ENCODE measurements at places on chromosomes 2 and 18.

DNA sequence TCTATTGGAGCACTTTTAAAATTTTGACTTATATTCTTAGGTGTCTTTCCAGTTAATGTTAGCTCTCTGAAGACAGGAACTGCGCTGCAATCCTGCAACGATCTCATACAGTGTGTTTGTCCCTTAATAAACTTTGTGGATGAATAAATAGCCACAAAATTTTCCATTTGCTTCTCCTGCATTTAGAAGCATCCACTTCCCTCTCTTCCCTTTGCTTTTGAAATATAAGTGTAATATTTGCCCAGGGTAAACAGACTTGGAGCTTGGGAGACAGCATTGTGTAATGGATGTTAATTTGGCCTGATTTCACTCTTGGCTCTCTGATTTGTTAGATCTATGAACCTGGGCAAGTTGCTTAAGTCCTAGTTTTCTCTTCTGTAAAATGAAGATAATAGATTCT is 58.2 kb upstream of the CD28 start:
- DNase-seq = no peak

DNA sequence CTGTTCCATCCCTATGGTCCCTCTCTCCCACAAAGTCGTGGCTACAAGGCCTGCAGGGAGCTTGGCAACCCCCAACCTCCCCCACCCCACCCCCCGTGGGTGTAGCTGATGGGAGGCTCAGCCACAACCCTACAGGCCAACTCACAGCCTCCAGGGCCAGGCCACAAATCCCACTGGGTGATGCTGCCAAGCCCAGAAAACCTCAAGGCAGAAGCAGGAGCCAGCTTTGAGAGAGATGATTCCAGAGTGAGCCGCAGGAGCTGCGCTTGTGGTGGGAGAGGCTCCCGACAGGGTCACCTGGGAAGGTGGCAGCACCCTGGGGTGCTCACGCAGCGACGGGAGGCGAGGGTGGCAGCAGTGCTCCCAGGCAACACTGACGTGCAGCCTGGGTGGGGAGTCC is 44.8 kb downstream of the ADCY3 start:
- DNase-seq = no peak

- DNase-seq = no peak
Observed at GRCh38 chr2:22329211-22330154, 1055.5 kb upstream of the KLHL29 start.

DNA sequence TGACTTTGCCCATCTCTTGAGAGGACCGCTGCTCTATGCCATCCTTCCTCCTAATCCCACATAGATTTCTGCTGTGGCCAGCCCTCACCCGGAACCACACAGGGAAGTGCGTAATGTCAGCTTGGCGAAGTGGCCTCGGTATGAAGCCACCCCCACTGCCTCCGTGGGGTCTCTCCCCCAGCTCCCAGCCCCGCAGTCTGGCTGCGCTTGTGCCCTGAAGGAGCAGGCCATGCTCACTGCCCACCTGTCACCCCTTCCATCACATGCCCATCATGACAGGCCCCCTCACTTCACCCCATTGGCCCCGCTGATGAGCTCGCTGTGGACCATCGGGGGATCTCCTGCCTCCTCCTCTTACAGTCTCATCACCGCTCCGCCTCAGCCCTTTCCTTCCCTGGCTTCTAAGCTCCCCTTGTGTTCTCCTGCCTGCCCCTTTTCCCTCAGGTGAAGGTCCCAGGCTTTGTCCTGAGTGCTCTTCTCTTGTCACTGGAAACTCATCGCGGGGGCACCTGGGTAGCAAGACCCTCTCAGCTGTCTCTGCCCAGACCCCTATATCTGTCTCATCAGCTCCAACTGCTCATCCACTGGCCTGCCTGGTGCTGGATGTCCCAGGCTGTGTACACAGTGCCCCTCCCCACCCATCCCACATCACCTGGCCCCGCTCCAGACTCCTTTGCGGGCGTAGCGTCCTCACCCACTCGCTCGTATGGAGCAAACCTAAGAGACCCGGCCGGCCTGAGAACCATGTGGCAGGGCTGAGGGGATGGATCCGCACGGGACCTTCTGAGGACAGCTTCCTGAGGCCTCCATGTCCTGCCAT is 81.7 kb downstream of the GLI2 start:
- no peak for DNase-seq

DNA sequence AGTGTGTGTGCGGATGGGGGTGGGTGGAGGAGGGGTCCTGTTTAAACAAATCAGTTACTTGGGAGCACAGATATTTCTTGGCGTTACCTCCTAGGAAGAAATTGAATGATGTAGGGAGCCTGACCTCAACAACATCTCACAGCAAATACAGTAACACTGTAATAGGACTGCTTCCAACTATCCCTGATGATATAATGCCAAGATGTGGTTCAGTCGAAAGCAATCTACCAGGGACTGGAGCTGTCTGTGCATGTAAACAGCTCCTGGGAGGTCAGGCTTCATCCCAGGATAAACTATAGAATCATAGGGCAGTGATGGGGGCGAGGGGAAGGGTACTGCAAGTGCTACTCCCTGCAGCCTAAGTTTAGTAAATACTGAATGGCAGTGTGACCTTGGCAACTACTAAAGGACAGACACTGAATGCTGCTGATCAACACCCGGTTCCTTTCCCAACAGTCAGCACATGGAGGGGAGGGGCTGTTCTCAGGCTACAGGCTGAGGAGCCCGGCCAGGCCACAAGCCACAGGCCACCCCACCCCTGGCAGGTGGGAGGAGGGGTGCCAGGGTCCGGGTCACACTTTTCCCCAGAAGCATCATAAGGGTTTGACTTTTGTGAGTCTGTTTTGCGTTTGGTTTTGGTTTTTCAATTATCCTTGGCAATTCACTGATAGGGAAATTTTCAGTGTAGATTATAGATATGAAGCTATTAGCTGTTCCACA is 85.3 kb upstream of the ZNF397 start:
- DNase-seq = no peak

DNA sequence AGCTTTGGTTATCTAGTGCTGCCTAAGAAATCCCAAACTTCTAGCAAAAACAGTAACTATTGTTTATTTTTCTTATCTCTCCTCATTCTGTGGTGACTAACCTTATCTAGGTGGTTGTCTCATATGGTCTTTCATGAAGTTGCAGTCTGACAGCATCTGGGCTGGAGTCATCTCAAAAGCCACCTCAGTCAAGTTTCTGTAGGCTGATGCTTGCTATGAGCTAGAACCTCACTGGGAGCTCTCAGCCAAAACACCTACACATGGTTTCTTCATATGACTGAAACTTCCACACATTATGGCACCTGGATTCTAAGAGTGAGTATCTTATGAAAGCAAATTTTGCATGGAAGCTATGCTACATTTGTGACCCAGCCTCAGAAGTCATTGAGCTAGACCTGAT is 596.4 kb upstream of the VRK2 start:
- no peak for DNase-seq

DNA sequence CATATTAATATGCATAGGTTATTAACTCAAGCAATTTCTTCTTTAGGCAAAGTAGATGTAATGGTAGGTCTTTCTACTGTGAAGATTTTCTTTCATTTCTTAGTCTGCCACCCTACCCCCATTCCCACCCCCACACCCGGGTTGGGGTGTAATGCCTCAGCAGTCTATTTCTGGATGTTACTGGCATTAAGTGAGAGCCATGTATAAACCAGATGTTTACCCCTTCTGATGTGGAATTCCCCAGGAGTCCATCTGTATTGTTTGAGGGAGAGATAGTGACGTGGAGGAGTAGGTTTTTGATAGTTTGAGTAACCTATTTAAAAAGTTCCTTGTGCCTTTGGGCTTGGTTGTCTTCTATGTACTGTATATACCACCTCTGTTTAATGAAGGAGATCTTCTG is 11.8 kb downstream of the TDRD15 start:
- no peak for DNase-seq

DNA sequence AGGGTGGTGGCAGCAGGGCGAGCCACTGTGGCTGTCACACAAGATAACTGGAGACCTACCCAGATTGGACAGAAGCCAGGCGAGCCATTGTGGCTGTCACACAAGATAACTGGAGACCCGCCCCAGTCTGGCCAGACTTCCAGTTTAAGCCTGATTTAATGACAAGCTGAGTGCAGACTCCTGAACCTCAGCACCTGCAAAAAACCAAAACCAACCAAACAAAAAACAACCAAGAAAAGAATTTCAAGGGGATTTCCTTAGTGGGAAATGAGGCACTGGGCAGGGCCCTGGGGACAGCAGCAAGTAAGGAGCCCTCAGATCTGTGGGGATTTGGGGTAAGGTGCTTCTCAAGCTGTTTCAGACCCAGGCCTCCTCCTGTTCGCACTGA is 95.2 kb upstream of the BOD1L2 start:
- DNase-seq = no peak

DNA sequence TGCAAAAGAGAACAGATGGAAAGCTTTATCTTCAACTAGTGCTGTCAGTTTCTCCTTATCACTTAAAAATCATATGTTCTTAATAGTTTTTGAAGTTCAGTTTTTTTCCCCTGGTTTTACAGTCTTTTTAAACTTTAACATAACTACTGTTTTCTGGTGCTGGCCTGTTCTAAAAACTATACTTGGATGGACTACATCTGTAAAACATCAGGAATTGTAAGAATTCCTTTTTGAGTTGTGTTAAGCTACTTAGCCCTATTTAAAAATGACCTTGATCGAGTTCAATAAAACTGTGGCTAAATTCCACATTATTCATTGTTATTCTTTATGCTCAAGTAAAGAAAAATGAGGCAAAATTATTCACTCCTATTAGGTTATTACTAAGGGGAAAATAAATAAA is 397.7 kb downstream of the NUP35 start:
- DNase-seq = no peak

- DNase-seq = no peak
Observed at GRCh38 chr18:76943542-76944339, 121.4 kb downstream of the ZNF236 start.

DNA sequence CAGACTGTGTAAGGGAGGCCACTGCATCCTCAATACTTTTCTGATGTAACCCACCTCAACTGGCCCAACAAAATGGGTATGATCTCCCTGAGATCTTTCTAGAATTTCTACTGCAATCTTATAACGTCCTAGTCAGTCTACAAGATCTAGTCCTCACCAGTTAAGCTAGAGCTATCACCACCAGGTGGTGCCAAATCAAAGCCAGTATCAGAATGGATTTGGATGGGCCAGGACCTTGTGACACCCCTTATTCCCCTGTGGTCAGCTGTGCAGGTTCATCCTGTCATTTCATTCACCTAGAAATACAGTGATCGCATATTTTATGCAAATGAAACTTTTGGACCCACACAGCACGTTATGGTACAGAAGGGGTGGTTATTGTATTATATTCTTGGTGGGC is 90.3 kb downstream of the OLA1 start:
- DNase-seq = no peak

DNA sequence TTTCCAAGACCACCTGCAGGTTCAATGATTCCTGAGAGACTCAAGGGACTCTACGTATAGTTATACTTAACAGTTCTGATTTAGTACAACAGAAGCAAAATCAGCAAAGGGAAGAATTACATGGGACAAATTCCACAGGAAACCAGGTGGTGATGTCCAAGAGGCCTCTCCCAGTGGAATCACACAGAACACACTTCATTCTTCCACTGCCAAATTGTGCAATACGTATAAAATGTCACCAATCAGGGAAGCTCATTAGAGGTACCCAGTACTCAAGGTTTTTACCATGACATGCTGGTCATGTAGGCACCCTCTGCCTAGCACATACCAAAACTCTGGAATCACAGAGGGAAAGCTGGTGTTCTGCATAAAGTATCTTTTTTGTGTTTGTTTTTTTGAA is 22.4 kb downstream of the CAPG start:
- no peak for DNase-seq

GRCh38 chr18:74148543-74149070 is 284 bp downstream of the TIMM21 start:
- DNase-seq = no peak

- DNase-seq = no peak
Observed at GRCh38 chr2:109064660-109065390, 64.2 kb upstream of the SH3RF3 start.

- DNase-seq = no peak
Observed at GRCh38 chr18:11689669-11690565, 853 bp downstream of the GNAL start.

- DNase-seq = no peak
Observed at GRCh38 chr2:138298120-138298814, 203.3 kb upstream of the SPOPL start.
